RWPE1 (cell line): ENCODE measurements at places on chromosomes 3 and 15.

DNA sequence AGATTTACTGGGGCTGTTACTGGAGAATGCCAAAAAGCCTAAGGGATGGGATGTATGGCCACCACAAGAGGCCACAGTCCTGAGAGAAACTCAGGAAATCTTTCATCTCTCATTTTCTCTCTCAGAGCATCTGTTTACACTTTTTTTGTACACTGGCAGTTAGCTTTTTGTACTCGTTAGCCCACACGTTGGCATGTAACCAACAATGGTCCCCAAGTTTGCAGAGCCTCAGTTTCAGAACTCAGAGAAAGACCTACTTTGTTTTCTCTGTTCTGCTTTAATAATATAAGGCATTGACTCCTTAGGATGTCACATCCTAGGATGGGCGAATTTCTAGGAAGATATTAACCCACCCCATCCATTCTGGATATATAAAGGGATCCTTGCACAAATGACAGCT lies 183.5 kb downstream of the SUCNR1 start:
- DNase-seq, result no peak

DNA sequence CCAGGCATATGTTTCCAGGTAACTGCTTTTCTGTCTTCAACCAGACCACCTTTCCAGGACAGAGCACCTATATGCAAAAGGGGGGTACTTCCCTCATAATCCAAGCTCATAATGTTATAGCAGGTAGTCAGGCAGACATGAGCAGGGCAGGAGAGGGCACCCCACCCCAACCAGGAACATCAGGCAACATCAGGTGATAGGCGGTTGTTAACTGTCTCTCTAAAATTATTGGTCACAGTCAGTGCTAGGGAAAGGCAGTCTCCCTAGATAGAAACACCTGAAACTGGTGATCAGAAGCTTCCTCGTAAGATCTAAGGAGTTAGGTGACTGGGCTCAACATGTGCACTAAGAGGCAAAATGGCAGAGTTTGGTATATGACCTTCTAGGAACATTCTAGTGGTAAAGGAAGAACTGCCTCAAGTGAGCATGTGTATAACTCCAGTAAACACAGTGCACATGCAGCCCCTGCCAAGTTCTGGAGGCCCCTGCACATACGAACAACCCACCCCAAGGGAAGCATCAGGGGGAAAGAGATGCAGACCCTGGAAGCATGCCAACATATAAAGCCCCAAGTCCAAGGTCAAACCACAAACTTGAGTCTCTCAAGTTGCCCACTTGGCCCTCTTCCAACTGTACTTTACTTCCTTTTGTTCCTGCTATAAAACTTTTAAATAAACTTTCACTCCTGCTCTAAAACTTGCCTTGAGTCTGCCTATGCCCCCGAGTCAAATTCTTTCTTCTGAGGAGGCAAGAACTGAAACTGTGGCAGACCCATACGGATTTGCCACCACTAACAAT lies 270.9 kb downstream of the ULK4 start:
- no peak for DNase-seq

DNA sequence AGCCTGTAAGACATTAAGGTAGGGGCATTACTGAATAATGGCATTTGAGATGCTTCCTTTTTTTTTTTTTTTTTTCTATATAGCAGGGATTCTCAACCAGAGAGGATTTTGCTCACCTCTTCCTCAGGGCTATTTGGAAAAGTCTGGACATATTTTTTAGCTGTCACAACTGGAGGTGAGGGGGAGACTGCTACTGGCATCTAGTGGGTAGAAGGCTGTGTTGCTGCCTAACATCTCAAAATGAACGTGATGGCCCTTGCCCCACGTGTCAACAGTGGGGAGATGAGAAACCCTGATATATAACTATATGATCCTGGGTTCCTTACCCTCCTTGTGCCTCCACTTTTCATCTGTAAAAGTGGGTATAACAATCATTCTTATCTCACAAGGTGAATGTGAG lies 71.9 kb downstream of the CADPS start:
- DNase-seq, result no peak

DNA sequence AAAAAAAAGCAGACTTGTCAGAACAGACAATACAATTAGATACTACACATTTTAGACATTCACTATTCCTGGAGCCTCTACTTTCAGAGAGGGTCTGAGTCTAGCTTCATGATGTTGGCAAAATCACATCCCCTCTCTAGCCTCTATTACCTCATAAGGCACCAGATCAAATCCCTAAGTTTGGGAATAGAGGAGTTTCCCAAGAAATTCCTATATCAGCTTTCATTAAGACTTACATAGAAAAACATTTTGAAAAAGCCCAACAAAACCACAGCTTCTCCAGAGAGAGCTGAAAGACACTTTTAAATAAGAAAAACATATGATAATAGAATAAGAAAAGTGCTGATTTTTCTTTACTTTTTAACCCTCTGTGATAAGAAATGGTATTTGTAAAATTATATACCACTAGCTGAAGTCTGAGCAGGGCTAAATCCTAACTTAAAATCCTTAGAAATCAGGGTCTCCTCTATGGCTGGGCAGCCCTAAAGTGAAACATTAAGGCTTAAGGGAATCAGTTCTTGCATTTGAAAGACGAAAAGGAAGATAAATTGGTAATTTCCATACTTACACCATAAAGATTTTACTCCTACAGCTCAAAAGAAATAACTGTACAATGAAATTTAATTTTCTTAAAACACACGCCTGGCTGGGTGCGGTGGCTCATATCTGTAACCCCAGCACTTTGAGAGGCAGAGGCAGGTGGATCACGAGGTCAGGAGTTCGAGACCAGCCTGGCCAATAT lies 4.3 kb downstream of the TBC1D2B start:
- no peak for DNase-seq

- DNase-seq, result peak; percentile 54
These were observed 32.2 kb downstream of the GPR176 start for GRCh38 chr15:39887832-39888231.

DNA sequence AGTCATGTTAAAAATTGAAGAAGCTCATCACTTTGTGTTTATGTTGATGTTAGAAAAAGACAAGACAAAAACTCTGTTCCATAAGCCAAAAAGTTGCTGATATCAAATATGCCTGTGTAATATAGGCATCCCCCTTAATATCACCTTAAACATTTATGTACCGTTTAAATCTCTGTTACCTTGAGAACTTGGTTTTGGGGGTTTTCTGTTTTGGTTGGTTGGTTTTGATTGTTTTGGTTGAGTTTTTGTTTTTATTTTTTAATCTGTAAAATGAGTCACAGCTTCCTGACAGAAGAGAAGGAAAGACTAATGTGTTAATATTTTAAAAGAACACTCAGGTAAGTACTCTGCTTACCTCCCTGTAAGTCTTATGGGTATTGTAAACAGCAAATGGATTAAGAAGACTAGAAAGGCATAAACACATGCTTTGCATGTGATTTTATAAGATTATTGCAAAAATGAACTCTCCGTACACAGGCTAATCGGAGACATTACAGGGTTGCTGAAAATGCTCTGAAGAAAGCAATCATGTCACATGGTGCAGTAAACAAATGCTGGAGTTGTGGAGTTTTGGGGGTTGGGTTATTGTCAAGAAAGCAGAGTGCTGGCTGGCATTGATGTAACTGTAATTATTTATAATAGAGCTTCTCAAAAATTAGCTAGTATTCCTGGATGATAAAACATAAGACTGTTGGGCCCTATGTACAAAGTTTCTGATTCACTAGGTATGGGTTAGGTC lies 69.5 kb upstream of the MBNL1 start:
- no peak for DNase-seq

GRCh38 chr15:74422265-74422651 lies 11.5 kb downstream of the SEMA7A start:
- DNase-seq, result no peak

GRCh38 chr3:182671942-182672341 lies 121.4 kb upstream of the ATP11B start:
- DNase-seq, result no peak

GRCh38 chr3:82012775-82013174 lies 251.3 kb upstream of the GBE1 start:
- DNase-seq, result no peak

DNA sequence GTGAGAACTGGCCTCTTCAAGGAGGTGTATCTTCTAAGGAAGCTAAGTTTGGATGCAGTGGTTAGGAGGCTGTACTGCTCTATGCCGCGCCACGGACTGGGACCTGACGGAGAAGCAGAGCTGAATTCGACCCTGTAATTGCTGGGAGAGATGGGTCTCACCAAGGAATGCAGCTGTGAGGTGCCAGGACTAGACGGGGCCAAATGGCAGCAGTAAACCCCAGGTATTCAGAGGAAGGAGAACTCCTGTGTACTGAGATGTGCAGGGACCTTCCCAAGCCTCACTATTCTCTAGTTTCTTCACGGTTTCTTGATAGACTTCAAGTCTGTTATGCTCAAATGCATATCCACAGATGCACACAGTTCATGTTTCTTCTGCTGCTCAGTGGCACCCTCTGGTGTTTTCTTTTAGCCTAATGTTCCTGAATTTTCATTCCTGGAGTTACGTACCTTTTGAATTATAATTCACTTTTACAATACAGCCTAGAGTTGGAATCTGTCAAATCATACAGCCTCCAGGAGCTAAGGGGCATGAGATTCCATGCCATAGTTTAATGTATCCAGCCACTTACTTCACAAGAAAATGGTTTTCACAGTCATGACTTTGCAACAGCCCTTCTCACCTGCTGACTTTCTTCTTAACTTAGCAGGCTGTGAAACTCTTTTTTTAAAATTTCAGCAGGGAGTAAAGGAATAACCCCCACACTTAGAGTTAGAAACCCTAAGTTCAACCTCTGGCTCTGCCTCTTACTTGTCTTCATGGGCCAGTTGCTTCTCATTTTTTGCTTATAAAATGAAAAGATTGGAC lies 61.8 kb downstream of the GLDN start:
- no peak for DNase-seq

DNA sequence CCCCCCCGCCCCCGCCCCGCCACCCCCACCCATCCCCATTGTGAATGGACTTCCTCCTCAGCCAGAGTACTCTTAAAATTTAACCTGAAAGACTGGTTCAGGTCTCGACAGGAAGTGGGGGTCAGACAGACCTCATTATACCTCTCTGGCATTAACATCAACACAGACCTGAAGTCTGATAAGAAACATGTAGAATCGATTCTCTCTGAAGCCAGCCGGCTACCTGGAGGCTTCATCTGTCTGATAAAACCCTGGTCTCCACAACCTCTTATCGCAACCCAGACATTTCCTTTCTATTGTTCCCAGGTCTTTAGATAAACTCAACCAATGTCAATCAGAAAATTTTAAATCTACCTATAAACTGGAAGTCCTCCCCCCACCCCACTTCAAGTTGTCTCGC lies 42.6 kb downstream of the SLCO2A1 start:
- no peak for DNase-seq

- no peak for DNase-seq
These were observed 468.9 kb downstream of the MCTP2 start for GRCh38 chr15:94700211-94700610.
